AG10803 (cell line): ENCODE measurements at places on chromosomes 1 and 21.

DNA sequence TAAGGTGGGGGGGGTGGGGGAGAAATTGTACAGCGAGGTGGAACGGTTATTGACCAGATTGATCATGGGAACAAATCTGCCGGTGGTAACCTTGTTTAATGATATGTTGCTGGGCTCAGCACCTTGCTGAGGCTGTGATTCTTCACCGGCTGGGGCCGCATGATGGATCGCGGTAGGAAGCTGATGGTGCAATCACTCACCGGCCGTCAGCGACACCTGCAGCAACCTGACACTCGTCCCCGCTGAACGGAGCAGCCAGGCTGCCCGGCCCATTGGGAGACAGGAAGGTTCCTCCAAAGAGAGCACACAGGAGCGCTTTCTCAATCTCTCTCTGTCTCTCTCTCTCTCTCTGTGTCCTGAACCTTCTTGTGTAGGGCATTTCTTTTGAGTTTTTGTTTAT lies 128.5 kb upstream of the RRP15 start:
- no peak for DNase-seq

- DNase-seq = no peak
These were observed 7.5 kb downstream of the SLX9 start for GRCh38 chr21:44947111-44947929.

GRCh38 chr1:18599086-18599485 lies 31.6 kb upstream of the PAX7 start:
- DNase-seq = no peak

GRCh38 chr1:245404527-245404926 lies 249.7 kb downstream of the KIF26B start:
- no peak for DNase-seq

DNA sequence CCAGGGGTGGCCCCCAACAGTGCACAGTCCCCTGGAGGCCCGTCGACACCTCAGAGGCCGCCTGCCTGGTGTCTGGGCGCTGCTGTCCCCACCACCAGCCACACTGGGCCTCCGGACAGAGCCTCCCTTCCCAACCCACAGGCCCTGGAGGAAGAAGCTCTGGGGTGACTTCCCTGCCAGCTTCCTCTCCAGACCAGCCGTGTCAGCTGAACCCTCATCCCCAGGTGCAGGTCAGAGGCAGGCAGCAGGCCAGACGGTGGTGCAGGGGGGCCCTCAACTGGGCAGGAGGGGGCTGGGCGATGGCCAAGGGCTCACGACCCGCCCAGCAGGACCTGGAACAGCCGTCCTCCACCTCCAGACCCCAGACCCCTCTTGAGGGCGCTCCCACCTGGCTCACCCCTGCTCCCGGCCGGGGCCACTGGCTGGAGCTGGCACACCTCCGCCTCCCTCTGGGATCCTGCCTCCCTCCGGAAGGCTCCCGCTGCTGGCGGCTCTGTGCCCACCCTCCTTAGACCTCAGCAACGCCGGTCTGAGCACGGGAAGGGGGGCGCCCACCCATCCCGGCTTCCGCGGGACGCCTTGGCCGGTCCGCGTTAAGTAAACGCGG lies 520 bp downstream of the TNFRSF18 start:
- DNase-seq = no peak

DNA sequence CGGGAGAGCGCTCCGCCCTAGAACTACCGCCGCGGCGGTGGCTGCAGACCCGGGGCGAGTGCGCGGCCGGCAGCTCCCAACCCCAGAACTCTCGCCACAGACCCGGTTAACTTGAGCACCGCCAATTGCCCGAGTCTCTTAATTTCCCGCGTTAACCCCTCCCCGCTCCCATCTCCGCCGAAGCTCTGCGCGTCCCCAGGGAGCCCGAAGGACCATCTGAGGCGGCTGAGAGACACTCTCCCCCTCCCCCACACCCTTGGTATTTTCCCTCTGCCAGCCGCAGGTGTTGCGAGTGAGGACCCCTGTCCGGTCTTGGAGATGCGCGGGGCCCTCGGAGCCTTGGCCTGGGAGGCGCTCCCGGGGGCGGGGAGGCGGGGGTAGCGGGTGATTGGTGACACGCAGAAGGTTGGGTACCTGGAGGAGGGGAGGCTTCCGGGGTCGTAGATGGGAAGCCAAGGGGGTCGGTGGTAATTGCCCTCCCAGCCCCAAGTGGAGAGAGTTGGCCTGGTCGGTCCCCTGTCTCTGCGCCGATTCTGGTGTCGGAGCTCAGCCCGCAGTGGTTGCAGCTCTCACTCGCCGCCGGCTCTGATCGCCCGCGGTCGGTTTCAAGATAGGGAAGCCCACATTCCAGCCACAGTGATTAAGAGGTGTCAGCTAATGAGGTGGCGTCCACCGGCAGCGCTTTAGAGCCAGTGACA lies 858 bp upstream of the SUSD4 start:
- DNase-seq = no peak

DNA sequence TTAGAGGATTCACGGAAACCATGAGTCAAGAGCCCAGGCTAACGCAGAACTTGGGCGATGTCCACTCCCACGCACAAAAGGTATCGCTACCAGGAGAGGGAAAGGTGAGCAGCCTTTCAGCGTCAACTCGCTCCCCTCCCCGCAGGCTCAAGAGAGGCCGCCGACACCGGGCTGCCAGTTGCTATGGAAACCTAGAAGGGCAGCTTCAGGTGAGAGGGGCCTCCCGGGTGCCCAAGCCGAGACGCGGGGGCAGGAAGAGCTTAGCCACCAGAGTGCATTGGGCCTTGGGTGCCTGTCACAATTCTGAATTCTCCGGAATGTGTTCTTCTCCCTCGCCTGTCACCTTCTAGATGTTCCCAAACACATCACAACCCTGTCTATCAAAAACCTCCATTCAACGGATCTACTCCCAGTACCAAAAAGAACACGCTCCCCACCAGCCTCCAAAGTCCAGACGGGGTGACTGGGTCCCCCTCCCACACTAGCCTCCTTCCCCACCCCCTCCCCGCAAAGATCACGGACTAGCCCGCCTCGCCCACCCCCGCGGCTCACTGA lies 694 bp downstream of the MEAF6 start:
- DNase-seq = no peak

DNA sequence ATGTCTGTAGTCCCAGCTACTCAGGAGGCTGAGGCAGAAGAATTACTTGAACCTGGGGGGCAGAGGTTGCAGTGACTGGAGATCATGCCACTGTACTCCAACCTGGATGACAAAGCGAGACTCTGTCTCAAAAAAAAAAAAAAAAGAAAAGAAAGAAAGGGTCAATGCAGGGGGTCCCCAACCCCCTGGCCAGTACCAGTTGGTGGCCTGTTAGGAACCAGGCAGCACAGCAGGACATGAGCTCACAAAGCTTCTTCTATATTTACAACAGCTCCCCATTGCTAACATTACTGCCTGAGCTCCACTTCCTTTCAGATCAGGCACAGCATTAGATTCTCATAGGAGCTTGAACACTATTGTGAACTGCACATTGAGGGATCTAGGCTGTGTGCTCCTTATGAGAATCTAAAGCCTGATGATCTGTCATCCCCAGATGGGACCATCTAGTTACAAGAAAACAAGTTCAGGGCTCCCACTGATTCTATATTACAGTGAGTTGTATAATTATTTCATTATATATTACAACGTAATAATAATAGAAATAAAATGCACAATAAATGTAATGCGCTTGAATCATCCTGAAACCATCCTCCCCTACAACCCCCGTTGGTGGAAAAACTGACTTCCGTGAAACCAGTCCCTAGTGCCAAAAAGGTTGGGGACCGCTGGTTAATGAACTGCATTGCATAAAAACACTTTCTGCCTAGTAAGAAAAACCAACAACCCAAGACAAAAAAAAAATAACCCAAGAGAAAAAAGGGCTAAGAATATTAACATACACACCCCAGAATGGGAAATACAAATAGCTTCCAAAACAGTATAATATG lies 2.8 kb downstream of the ZBTB8OS start:
- no peak for DNase-seq

- DNase-seq = no peak
These were observed 224.0 kb upstream of the SNX7 start for GRCh38 chr1:98437540-98437939.

DNA sequence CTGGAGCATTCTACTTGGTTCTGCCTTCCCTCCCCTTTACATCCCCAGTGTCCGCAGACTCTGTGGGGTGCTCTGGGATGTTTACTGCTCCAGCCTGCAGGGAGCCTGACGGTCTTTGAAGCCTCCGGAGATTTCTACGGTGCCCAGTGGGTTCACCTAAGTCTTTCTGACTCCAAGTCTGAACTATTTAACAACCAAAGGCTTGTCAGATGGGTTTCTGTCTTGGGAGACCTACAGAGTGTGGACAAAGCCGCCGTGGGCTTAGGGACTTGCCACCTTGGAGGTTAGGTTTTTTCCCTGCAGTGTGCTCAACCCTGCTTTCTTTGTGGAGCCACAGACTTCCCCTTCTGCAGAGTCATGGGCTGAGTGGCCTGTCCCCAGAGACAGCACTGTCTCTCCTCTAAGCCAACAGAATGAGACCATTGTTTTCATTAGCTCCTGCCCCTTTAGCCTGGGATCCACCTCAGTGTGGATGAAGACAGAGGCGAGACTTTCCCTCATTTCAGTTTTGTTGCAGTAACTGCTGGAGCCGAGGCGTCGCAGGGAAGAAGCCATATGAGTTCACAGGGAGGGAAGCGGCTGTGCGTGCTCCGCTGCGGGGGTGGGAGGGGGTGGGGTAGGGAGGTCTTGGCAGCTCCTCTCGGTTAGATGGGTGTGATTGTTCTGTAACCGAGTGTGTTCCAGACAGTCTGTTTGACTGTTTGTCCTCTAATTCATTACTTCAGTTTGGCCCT lies 120.7 kb downstream of the CNIH3 start:
- DNase-seq = peak; percentile 67

DNA sequence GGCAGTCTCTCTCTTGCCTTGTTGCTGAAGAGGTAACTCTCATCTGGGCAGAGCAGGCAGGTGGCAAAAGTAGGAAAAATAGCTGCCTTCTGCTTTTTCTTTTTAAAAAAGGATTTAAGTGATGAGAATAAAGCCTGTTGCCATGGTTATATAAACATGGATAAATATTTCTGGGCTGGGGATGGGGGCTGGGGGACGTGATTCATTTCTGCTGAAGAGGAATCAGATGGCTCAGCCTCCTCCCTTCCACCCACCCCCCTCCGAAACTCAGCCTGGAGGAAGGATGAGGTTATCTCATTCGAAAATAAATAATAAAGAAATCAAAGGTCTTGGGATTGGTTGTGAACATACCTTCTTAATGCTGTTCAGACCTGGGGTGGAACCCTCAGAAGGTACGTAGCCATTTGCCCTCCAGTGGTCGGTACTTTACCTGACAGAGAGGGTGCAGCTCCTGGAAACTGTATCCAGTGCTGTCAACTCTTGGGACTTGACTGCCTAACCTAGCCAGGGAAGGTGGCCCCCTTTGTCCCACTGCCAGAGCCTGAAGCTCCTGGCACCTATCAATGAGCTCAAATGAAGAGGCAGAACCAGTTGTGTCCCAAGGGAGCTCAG lies 3.8 kb upstream of the INKA2 start:
- no peak for DNase-seq

DNA sequence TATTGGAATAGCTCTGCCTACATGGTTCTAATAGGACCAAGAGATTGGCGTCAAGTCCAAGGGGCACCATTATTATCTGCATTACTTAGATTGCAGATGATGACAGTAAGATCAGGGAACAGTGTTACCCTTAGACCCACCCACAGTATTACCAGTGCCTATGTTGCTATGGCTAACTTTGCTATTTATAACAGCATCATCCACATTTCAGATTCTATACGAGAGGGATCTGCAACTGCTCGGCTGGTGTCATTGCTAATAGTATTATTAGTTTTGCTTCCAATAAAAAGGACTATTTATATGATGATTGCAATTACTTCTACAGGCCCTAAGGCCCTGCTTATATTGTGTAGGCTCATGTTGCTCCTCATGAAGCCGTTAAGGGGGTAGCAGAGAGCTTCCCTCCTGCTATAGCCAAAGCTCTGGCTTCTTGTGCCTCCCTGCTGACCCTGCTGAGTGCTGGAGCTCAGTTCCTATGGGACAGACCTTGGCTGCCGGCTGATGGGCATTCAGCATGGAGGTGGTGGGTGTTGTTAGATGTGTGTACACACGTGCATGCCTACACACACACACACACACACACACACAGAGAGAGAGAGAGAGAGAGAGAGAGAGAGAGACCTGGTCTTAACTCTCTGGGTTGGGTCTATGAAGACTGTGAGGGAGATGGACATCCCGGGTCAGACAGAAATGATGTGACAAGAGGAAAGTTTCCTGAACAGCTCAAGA lies 1.3 kb downstream of the BCAN start:
- DNase-seq = no peak

DNA sequence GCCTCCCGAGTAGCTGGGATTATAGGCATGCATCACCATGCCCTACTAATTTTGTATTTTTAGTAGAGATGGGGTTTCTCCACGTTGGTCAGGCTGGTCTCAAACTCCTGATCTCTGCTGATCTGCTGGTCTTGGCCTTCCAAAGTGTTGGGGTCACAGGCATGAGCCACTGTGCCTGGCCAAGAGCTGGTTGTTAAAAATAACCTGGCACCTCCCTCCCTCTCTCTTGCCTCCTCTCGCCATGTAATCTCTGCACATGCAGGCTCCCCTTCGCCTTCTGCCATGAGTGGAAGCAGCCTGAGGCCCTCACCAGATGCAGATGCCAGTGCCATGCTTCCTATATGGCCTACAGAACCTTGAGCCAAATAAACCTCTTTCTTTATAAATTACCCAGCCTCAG lies 74.7 kb upstream of the TLR5 start:
- no peak for DNase-seq

GRCh38 chr21:45981151-45982091 lies at the start of gene COL6A1:
COL6A1 (plus strand) TSS chr21:45981770; CDS start chr21:45981851, 81 bp downstream.
- DNase-seq = peak; percentile 93

GRCh38 chr1:85330711-85331290 lies 54.4 kb upstream of the BCL10 start:
- peak; percentile 100 for DNase-seq

- no peak for DNase-seq
These were observed 20.9 kb downstream of the S1PR1 start for GRCh38 chr1:101257500-101258325.

DNA sequence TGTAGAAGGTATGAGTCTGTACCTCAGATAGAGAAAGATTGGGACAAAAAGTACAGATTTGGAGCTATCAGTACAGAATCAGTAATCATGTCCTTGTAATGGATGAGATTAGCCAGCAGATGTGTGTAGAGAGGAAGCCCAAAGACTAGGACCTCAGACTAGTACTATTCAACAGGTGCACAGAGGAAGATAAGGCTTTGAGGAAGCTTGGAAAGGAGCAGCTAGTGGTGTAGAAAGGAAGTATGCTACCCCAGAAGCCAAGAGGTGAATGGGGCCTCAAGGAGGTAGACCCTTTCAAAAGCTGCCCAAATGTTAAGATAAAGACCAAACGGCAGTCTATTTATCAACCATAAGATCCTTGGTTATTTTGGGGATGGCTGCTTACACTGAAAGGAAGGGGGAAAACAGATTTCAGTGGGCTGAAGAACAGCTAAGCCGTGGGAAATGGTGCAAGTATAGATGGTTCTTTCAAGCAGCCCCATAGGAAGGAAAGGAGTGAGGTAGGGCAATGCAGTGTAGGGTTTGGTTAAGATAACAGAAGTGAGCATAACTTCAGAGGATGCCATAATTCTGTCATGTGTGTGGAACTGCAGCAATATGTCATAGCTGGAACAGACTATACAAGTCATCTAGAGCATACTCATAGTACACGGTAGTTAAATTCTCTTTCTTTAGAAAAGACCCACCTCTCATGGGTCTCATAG lies 221.7 kb downstream of the HHIPL2 start:
- no peak for DNase-seq

GRCh38 chr1:160221089-160221488 lies 15.9 kb downstream of the PEA15 start:
- peak; percentile 58 for DNase-seq
